LHCN-M2 (cell line): ENCODE measurements at places on chromosomes 5 and 9.

- DNase-seq: no peak
Measured at GRCh38 chr5:170297589-170298462, at the start of gene LCP2. Gene LCP2 (minus strand): TSS chr5:170297777. CDS start chr5:170297611, 166 bp downstream.

- DNase-seq: no peak
Measured at GRCh38 chr9:74696520-74696919, 191.2 kb downstream of the TRPM6 start.

DNA sequence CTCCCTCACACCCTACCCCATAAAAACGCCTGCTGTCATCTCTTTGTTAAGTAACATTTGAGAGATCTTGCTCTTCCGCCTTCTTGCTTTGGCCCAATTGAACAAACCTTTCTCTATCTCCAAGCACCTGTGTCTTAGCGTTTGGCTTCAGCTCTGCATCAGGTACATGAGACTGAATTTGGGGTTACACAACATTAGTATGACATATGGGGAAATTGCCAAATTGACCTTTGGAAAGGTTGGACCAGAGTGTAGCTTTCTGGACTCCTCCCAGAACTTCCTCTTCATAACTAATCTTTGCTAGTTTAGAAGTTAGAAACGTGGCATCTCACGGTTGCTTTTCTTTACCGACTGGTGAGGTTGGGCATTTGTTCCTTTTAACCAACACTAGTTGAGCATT lies 3.5 kb upstream of the EXOSC3 start:
- DNase-seq: no peak

DNA sequence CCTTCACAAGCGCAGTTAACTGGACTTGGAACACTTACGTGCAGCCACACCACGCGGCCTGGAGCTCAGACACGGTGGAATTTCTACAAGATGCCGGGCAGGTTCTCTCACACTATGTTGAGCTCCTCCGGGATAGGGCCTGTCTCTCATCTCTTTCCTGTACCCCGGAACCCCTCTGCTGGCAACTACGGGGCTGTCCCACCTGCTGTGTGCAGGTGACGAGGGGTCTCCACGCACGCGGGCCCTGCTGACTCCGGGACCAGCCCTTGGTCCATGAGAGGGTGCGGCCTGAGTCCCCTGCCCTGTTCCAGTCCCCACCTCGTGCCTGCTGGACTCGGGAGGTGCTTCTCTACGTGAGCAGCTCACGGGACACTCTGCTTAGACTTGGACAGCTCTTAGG lies 40.1 kb downstream of the SLC6A3 start:
- DNase-seq: no peak

GRCh38 chr9:21018177-21018576 lies 13.3 kb downstream of the HACD4 start:
- DNase-seq: no peak

DNA sequence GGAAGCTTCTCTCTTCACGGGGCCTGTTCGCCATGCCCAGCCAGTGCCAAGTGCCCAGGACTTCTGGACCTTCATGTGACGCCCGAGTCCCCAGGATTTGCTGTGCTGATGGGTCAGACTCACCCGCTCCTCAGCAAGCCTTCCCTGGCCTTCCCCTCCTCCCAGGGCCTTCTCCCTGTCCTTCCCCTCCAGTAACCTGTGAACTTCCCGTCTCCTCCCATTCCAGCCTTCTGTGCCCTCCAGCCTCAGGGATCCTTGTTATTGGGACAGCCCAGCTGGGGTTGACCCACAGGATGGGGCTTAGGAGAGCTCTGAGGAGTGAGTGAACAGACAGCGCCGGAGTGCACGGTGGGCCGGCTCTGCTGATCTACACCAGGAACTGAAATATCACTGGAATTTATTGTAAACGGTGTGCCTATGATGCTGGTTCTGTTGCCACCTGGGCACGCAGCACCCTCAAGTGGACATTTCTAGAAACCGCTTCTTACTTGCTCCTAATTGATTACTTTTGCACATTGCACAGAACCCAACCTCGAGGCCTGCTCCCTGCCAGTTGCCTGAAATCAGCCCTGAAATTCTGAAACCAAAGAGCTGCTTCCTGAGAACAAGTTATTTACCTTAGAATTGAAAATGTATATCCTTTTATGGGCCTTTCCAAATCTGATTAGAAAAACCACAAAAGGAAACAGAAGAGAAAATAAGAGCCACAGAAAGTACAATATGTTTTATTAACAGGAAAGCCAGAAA lies 1.5 kb downstream of the SPAAR start:
- peak; percentile 79 for DNase-seq

- no peak for DNase-seq
Measured at GRCh38 chr5:78925129-78925876, 59.8 kb downstream of the ARSB start.

DNA sequence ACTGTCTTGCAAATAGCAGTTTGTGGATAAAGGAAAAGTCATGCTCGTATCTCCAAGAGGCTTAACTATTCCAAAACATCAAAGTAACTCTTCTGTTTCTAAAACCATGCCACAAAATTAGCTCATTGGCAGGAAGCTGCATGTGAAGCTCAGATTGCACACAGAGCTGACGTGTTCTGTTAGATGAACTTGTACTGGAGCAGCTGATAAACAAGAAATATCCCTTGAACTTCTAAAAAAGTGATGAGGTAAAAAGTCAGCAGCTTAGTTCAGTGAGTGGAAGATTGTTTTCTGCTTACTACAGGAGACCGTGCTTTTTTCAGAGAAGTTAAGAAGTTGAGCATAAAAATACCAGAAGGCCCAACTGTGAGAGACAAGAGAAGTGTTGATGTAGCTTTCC lies 113.2 kb downstream of the SLC12A2 start:
- DNase-seq: no peak

GRCh38 chr5:28234356-28234968 lies 1196.1 kb upstream of the CDH9 start:
- DNase-seq: peak; percentile 24
